ENCODE measurements at places on chromosomes 2 and 18.

GRCh38 chr2:128775217-128775913 is 456.7 kb upstream of the HS6ST1 start:
- DNase-seq, result no peak

GRCh38 chr18:78784861-78785260 is 194.8 kb upstream of the SALL3 start:
- no peak for DNase-seq

- DNase-seq, result no peak
Observed at GRCh38 chr18:74310411-74310810, 5.2 kb upstream of the C18orf63 start.

DNA sequence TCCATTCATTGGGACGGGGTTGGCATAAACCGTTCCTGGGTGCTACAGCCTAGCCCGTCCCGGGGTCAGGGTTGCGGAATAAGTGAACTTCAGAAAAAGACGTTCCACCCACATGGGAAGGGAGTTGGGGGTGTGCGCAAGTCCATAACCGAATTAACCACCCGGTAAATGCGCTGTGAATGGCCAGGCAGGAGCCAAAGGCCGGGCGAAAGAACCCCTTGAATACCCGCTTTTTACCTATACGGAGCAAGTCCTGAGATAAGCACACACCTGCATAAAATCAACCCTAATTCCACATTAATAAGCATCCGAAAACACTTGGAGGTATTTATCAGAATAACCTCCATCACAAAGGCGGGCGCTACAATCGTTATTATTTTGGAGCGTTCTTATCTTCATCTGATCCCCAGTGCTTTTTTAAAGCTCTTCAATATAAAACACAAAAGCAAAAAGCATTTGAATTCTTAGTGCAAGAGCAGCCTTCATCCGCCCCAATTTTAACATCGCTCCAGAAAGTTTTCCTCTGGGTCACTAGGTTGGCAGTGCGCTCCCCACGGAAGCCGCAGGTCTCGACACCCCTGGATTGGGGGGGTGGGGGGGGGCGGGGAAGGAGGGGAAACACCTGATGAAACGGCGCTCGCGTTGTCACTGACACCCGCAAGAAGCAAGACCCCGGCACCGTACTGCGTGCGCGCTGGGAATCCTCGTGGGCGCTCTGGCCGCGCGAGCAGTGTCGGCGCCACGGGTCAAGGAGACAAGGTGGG is 1.2 kb downstream of the SATB2 start:
- no peak for DNase-seq

GRCh38 chr18:28411806-28412205 is 234.9 kb upstream of the CDH2 start:
- no peak for DNase-seq

DNA sequence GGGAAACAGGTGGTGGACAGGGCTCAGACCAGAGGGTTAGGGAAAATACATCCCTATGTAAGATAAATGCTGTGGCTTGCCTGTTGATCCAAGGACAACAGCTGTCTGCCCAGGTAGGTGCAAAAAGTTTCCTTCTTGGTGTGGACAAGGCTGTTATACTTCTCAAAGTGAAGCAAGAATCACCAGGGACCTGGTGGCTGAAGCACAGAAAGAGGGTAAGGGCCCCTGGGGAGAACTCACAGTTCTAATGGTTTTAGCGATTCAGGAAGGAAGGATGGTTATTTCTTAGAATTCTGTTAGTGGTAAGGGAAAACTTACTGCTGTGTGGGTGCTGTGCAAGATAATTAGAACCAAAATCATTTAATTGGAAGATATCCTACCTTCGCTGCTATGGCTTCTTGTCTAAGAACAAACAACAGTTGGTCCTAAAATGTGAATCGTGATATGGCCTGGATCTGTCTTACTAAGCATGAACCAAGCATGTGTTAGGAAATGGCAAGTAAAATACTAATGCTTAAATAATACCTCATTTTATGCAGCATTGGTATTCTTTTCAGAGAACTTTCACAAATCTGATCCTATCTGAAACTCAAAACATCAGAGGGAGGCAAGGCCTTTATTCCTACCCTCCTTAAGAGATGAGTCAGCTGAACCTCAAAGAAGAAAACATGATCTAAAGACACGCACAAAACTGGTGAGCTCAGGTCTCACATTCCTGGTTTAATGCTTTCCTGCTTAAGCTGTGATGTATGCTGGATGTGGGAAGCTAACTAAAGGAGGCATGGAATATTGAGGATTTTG is 159.2 kb upstream of the THUMPD2 start:
- no peak for DNase-seq

DNA sequence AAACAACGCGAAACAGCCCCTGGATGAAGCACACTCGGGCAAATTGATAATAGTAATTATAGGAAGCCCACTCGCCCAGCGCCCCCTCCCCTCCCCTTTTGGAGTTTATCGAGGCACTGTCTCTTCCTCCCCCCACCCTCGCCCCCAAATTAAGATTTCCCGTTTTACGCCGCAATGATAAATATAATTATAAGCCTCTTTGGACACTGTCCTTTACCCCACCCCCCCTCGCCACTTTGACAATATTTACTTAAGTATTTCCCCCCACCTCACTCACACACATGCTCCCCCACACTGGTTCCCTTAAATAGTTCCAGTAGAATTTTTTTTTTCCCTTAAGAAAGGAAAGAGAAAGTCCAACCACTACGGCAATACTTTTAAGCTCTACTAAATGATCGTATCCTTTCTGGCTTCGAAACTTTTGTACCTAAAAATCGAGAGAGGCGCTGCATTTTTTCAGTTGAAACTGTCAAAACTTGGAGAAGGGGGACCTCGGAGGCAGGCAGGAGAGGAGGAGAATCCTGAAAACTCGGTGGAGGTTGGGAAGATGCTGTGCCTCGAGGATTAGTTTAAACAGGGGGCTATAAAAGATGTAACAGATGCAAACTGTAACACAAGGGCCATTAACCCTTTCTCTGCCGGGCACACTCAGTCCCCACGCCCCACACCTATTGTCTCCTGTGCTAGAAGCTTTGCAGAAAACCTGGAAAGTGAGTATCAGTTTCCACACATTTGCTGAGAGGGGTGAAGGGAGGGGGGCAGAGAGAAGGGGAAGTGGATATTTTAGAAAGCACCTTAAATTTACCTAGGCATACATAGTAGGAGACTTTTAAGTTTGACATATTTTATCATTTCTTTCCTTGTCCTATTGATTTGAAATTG is 1.8 kb downstream of the ZEB2 start:
- no peak for DNase-seq

- DNase-seq, result no peak
Observed at GRCh38 chr2:43196768-43197587, 29.4 kb downstream of the ZFP36L2 start.

DNA sequence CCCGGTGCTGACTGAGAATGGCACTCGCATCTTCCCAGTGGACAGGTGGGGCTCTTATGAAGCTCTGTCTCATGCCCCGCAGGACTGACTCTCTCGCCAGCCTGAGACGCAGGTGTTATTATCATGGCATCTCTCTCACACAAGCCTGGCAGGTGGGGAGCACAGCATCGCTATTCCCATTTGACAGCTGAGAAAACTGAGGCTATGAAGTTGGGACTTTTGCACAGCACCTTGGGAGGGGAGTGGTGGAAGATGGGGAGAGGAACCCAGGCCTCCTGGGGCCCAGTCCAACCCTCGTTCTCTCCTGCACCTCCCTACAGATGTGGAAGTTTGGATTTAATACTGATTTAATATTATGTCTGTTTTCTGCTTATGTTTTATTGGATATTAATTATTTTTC is 9.0 kb upstream of the NTSR2 start:
- DNase-seq, result no peak

DNA sequence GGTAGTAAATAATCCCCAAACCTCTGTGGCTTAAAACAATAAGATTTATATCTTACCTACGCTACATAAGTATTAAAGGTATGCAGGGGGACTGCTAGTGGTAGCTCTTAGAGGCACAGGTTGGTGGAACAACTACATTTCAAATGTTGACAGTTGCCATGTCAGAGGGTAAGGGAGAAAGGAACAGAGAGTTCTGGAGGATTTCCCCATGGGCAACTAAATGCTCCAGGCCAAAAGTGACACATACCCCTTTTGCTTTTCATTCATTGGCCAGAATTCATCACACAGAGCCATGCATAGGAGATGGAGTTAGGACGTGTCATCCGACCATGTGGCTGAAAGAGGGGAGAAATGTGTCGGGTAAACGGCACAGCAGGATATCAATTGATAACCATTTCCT is 133.2 kb downstream of the NAPG start:
- no peak for DNase-seq

DNA sequence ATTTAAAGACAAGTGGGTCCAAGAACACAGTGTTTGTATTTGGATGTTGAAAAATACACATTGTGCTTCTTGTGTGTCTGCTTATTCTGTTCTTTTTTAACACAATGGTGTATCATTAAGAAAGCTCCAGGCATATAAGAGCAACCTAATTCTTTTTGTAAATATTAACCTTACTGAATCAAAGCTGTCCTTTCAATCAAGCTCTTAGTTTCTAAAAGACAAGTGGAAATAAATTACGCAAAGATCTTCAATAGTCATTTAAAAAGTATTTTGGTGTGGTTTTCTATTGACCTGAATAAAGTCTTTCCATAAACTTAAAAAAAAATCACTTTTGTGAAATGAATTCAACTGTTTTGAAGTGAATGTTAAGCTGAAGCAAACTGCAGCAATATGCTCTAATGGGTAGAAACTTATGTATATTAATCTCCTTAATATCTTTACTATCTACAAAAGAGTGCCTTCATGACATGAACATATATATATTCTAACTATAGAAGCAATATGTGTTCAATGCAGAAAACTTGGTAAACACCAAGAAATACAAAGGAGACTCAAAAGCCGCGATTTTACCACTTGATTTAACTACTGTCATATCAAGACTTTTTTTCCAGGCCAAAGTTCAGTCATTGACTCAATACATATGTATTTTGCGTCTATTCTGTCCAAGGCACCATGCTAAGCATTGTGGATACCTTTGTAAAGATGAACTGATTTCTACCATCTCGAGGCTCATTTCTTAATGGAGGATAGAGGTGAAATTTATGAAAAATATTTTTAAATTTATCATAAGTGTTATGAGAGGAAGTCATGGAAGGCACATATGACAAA is 97.7 kb downstream of the ARHGAP15 start:
- DNase-seq, result no peak

DNA sequence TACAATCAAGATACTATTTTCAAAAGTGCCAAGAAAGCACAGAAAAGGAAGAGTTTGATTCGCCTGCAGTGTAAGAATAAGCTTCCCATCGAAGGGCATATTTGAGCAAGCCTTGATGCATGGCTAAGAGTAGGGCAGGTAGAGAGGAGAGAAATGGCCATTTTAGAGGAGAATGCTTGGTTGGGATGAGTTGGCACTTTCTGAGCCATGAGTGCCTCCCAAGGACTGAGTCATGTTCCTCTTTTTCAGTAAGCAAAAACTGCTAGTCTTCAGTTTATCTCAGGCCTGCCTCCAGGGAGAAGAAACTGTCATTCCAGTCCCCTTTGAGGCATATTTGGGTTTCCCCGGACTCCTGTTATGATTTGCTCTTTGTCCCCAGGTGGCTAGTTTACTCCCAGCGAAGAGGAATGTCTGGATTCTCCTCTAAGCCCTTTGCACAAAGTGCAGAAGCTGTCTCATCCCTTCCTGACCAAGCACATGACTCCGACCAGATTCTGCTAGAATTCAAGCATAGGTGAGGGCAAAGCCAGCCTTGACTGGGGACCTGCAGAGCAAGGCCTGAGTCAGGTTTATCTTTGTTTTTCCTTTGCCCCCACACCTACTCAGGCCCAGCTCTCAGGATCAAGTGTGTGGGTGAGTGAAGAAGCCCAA is 115.2 kb downstream of the TTC32 start:
- DNase-seq, result no peak

DNA sequence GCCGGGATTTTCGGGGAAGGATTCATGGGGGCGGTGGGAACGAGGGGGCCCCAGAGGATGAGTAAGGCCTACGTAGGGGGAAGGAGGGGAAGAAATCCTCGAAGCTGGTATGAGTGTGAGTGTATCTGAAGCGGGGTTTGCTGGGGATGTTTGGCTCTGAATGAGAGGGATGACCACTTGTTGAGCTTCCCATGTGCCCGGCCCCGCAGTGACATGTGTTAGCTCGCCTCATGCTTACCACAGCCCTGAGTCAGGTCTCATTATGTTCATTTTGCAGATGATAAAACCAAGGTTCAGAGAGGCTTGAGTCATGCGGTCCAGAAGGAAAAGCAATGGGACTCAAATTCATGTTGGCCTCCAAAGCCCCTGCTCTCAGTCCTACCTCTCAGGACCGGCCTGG is 214.7 kb downstream of the BCL2 start:
- no peak for DNase-seq

- DNase-seq, result no peak
Observed at GRCh38 chr2:42752314-42752713, 11.6 kb downstream of the OXER1 start.

GRCh38 chr2:206918263-206918662 is 21.1 kb upstream of the CPO start:
- no peak for DNase-seq

GRCh38 chr2:85385746-85386145 is 24.4 kb downstream of the CAPG start:
- no peak for DNase-seq

DNA sequence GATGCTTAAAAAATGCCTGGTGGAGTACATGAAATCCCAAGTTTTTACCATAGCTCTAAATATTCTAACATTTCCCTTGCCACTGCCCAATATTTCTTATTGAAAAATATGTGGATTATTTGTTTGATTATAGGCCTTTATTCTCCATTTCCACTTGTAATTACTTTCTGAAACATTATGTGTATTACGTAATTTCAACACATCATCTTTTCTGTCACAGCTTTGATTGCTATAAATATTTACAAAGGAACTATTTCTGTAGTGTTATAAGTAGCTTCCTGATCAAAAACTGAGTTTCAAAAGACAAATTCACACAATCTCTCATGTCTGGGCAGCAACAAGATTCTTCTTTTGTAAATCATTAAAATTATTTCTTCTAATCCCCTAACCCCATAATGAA is 859.6 kb upstream of the CRIM1 start:
- DNase-seq, result no peak
